B cell (primary cell): ENCODE measurements at places on chromosomes 3 and 15. TPM values are rescaled to one million over a fixed set of nuclear protein-coding genes. Genes with fewer than 3 reads are reported as not detected.

GRCh38 chr3:160128056-160128455 is 97.2 kb upstream of the C3orf80 start:
- no peak for DNase-seq

GRCh38 chr3:113560831-113561623 is 28.7 kb downstream of the SIDT1 start:
- no peak for DNase-seq

Gene DLL4
- total RNA-seq = 0.30 and 0.36 TPM in 2 replicates

DNA sequence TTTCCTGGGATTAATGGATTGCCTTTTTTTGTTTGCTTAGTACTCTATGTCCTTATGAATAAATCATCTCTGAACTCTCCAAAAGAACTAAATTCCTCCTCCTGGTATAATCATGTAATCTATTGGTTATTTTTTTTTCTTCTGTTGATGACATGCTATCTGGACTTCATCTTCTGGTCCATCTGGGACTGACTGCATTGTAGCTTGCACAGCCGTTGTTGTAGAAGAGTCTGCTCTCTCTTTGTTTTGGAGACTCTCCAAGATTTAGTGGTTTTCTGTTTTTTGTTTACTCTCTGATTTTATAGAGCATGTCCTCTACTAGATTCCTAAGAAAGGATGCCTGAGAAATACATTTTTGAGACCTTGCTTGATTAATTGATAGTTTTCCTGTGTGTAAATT is 19.1 kb downstream of the IREB2 start:
- DNase-seq = no peak

GRCh38 chr3:142568393-142569017 is 10.0 kb downstream of the ATR start:
- DNase-seq = no peak

- DNase-seq = no peak
Observed at GRCh38 chr15:96692826-96693225, 362.3 kb downstream of the NR2F2 start.

DNA sequence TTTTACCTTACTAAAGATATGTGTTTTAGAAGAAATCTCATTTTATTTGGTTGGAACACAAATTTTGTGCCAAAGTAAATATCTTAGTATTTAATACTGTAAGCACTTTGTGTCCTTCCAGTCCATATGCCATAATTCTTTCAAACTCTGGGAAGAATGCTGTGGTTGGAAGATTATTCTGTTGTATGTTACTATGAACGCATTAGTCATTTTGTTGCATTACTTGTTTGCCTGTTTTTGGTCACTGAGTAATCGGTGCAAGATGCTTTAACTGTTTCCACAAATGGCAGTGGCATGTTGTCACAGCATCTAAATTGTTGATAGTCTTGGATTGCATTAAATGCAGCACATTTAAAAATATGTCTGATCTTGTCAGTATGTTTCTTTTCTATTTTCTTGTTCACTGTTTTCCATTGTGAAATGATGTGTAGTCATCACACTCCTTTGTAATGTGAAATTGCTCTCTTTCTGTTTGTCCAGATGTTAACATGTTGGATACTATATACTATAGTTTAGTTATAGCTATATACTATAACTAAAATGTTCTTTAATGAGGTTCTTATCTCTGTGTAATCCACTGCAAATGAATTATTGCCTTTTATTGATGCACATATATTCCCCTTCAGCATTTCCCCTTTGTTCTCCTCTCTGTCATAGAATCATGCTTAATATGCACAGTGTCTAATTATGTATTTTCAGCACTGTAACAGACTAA is 89.9 kb upstream of the FLNB start:
- DNase-seq = no peak
